ENCODE measurements at places on chromosomes 3 and 15. TPM values are rescaled to one million over a fixed set of nuclear protein-coding genes. Genes with fewer than 3 reads are reported as not detected.

The MELTF gene
- polyA plus RNA-seq: 5.7 TPM

DNA sequence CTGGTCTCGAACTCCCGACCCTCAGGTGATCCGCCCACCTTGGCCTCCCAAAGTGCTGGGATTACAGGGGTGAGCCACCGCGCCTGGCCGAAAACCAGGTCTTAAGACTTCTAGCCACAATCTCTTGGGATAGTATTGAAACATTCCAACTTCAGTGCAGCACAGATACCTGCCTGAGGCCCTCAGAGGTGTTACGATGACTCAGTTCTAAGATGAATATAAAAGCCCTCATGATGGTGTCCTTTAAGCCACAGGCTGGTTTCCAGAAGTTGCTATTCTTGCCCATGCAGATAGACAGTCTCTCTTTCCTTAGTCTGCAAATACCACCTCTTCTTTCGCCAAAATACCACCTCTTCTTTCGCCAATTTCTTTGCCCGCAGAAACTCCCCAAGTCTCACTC, 69.0 kb downstream of the RARB start:
- no peak for DNase-seq

The AHSG gene
- polyA plus RNA-seq: not detected

The PARP14 gene
- polyA plus RNA-seq: 7.8 TPM

- no peak for DNase-seq
Measured at GRCh38 chr3:182052757-182053156, 341.0 kb downstream of the SOX2 start.

The ZNF860 gene
- polyA plus RNA-seq: 0.47 TPM

The GOLGA6A gene
- 0.53 TPM for polyA plus RNA-seq
